ENCODE measurements at places on chromosomes 5 and 9. TPM values are rescaled to one million over a fixed set of nuclear protein-coding genes. Genes with fewer than 3 reads are reported as not detected.

- H3K27ac ChIP-seq = no peak overlapping the region
- H3K4me3 ChIP-seq = no peak overlapping the region
- no peak for DNase-seq
- no peaks in the 10 kb centered on the region for H3K4me1 ChIP-seq
- H3K27me3 ChIP-seq = no peaks in the 10 kb centered on the region
Observed at GRCh38 chr9:5791870-5792269, 41.0 kb downstream of the ERMP1 start.

- no peaks in the 10 kb centered on the region for H3K27me3 ChIP-seq
- H3K4me1 ChIP-seq = peaks cover 11% of the 10 kb centered on the region
- no peaks in the 10 kb centered on the region for H3K36me3 ChIP-seq
- H3K27ac ChIP-seq = no peak overlapping the region
- H3K4me3 ChIP-seq = no peak overlapping the region
Observed at GRCh38 chr5:142981886-142982820, 212.0 kb downstream of the ARHGAP26 start.

DNA sequence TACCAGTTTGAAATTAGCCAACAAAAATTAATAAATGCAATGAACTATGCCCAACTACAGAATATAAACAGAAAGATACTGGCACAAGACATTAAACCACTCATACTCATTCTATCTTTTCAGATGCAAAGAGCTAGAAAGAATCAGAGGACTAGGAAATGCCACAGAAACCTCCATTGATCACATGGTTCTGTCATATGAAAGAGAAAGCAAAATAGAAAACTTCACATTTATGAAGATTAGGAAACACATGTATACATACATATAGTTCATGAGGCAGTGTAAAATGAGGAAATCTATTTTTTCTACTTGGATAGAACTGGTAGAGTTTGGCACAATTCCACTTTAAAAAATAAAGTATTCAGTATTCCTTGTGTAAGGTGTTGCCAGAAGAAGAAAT is 275.1 kb upstream of the PTGER4 start:
- no peaks in the 10 kb centered on the region for H3K4me1 ChIP-seq
- no peaks in the 10 kb centered on the region for H3K36me3 ChIP-seq
- no peak for DNase-seq

GRCh38 chr5:94263068-94263467 is 355.3 kb downstream of the KIAA0825 start:
- H3K27ac ChIP-seq = no peak overlapping the region
- no peaks in the 10 kb centered on the region for H3K27me3 ChIP-seq
- no peaks in the 10 kb centered on the region for H3K4me1 ChIP-seq
- H3K36me3 ChIP-seq = no peaks in the 10 kb centered on the region
- H3K4me3 ChIP-seq = no peak overlapping the region

- no peak for DNase-seq
- H3K27me3 ChIP-seq = no peaks in the 10 kb centered on the region
- no peak overlapping the region for H3K4me3 ChIP-seq
Observed at GRCh38 chr5:77321793-77322394, 111.4 kb downstream of the PDE8B start.

DNA sequence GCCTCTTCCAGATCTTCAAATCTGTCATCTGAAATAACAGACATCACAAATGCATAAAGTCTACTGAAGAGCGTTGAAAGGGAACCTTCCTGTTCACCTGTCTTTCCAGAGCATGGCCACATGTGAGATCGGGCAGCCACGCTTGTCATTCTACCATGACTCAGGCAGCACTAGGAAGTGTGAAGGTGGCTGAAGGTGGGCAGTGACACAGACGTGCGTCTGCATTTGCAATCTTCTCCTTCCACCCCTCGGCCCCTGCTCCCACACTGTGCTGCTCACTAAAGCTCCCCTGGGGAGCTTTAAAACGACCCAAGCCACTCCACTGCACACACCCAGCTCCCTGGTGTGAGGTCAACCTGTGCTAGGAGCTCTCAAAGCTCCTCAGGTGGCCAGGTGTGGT is 2.5 kb downstream of the ENTR1 start:
- H3K4me1 ChIP-seq = peaks cover 2% of the 10 kb centered on the region
- DNase-seq = no peak
- no peaks in the 10 kb centered on the region for H3K27me3 ChIP-seq
- no peak overlapping the region for H3K27ac ChIP-seq
- H3K36me3 ChIP-seq = no peaks in the 10 kb centered on the region
- H3K4me3 ChIP-seq = no peak overlapping the region

ST8SIA4 gene
- 2.7 TPM for total RNA-seq

- H3K36me3 ChIP-seq = no peaks in the 10 kb centered on the region
- no peak overlapping the region for H3K27ac ChIP-seq
- no peak overlapping the region for H3K4me3 ChIP-seq
Observed at GRCh38 chr9:97906236-97906831, 16.0 kb downstream of the TRMO start.

SWI5 gene
- total RNA-seq = 22.4 TPM

GRCh38 chr5:156186760-156187159 is 140.2 kb upstream of the SGCD start:
- H3K27ac ChIP-seq = no peak overlapping the region
- H3K4me1 ChIP-seq = peaks cover 2% of the 10 kb centered on the region
- no peak for DNase-seq
- no peaks in the 10 kb centered on the region for H3K36me3 ChIP-seq
- H3K27me3 ChIP-seq = no peaks in the 10 kb centered on the region
- no peak overlapping the region for H3K4me3 ChIP-seq

GRCh38 chr5:88390096-88390441 is 121.4 kb upstream of the TMEM161B start:
- H3K27ac ChIP-seq = no peak overlapping the region
- no peak for DNase-seq
- H3K4me3 ChIP-seq = no peak overlapping the region
- no peaks in the 10 kb centered on the region for H3K27me3 ChIP-seq

PCDHB3 gene
- 3.7 TPM for total RNA-seq

- peak; percentile 79 for DNase-seq
- no peaks in the 10 kb centered on the region for H3K36me3 ChIP-seq
- peak within 1 kb of the TSS; percentile 88 for H3K27ac ChIP-seq
- H3K27me3 ChIP-seq = no peaks in the 10 kb centered on the region
- peak within 1 kb of the TSS; percentile 62 for H3K4me3 ChIP-seq
- H3K4me1 ChIP-seq = peaks cover 37% of the 10 kb centered on the region
Observed at GRCh38 chr9:114387680-114388356, at the start of gene AKNA. Gene AKNA, minus strand, starts transcription at chr9:114387982. Its CDS starts 6,649 bp downstream, at chr9:114381333.

ENTREP1 gene
- 31.4 TPM for total RNA-seq

DNA sequence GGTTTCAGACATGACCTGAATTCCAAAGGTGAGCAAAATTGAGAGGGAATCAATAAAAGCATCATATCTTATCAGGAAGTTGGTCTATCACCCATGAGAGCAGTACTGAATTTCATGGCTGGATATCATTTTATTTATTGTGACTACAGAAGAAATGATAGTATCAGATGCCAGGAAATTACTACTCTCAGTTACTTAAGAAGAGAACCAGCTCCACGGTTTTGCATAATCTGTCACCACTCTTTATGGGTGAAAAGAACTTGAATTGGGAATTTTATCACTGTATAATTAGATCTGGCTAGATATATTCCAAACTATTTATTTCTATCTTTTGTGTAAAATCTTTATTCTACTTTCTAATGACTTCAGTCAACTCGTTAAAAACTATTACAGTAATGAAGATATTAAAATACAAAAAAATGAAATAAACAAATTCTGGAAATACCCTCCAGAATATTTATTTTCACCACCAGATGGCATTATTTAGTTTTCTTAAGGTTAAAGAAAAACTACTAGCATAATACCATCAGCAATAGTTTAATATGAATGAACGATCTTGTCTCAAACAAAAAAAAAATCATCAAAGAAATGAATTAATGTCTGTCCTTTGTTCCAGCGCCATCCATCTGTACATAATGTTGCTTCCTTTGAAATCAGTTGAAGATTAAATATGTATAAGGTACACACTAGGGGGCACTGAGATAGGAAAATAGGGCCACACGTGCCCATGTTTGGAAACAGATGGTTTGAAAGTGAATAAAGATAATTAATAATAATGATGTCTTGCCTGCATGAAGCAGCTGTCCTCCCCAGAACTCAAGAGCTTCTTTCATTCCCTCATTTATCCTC is 84.7 kb upstream of the SLCO6A1 start:
- H3K4me1 ChIP-seq = no peaks in the 10 kb centered on the region
- no peaks in the 10 kb centered on the region for H3K36me3 ChIP-seq
- H3K27ac ChIP-seq = no peak overlapping the region
- no peaks in the 10 kb centered on the region for H3K27me3 ChIP-seq
- H3K4me3 ChIP-seq = no peak overlapping the region

- H3K27ac ChIP-seq = no peak overlapping the region
- H3K4me1 ChIP-seq = peaks cover 15% of the 10 kb centered on the region
- DNase-seq = no peak
- H3K4me3 ChIP-seq = no peak overlapping the region
- no peaks in the 10 kb centered on the region for H3K27me3 ChIP-seq
Observed at GRCh38 chr5:143066556-143067281, 296.5 kb downstream of the ARHGAP26 start.

DNA sequence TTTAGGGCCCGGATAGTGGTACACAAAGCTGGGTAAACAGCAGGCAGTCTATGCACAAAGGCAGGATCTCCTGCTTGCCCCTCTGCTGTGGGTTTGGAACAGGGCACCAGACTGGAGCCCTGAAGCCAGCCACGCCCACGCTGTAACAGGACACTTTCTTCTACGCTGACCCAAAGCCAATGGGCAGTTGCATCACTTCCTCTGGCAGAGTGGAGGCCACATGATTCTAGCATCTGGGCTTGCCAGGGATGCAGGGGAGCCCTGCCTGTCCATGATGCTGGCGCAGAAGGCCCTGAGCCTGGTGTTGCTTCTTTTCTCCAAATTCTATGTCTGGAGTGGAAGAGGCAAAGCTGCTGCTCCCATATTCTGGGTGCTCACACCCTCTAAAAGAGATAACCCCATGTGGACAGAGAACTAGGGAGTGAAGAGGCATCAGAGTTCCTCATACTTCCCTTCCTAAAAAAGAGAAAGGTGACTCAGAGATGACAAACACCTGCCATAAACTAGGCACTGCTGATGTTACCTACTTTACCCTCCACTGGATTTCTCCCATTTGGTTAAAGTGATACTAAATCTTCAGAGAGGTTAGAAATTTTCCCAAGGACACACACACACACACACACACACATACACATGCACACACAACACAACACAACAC is 260.3 kb upstream of the KLF4 start:
- H3K4me1 ChIP-seq = peaks cover 13% of the 10 kb centered on the region
- H3K27me3 ChIP-seq = no peaks in the 10 kb centered on the region
- no peak overlapping the region for H3K4me3 ChIP-seq
- H3K36me3 ChIP-seq = no peaks in the 10 kb centered on the region
- peak; percentile 88 for DNase-seq
- peak overlapping the region; percentile 88 for H3K27ac ChIP-seq

PCDHB11 gene
- total RNA-seq = 8.8 TPM

DNA sequence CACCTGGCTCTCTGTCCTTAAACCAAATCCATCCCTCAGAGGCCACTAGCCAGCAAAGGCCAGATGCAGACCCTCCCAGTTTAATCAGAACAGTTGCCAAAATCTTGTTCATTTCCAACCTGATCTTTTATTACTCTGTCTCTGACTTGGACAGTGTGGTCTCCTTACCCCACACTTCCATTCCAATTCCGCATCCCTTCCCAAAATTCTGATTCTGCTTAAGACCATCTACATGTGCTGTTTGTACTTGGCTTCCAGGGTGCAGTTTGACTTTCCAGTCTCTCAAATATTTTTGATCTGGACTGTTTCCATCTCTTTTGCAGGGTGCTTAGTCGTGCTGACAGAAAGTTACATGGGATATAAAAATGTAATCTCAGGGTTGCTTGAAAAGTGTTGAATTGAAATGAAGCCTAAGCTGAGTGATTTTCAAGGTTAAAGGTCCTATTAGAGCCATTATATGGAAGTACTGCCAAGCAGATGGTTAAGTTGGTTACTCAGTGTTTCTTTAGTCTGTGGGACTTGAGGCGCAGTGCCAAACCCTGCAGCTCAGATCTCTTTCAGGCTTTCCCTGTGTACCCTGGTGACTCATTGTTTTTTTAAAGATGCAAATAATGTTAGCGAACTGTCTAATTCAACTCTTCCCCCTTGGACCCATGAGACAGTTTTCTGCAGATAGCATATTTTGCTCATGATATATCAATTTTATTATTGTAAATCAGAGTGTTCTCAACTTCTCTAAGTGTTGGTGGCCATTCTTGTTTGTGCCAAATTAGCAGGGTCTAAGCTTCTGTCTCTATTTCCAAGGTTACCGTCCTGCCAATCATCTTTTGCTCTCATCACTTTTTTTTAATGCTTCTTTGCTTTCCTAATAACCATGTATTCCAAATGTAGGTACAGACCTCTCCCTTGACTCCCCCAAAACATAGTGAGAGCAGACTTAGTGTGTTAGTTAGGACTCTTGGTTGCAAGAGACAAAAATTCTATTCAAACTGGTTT is 18.2 kb upstream of the DCP2 start:
- H3K4me3 ChIP-seq = no peak overlapping the region
- no peaks in the 10 kb centered on the region for H3K36me3 ChIP-seq
- H3K27ac ChIP-seq = no peak overlapping the region
- peaks cover 3% of the 10 kb centered on the region for H3K4me1 ChIP-seq

Measured in ovary (tissue), 10 donors.